Stimulated activated CD4-positive, alpha-beta T cell treated with anti-CD3 and anti-CD28 coated beads, Interleukin-1b, Interleukin-23, amount 100 ng/mL, for 1 hour (primary cell): ENCODE measurements at places on chromosomes 4 and X.

DNA sequence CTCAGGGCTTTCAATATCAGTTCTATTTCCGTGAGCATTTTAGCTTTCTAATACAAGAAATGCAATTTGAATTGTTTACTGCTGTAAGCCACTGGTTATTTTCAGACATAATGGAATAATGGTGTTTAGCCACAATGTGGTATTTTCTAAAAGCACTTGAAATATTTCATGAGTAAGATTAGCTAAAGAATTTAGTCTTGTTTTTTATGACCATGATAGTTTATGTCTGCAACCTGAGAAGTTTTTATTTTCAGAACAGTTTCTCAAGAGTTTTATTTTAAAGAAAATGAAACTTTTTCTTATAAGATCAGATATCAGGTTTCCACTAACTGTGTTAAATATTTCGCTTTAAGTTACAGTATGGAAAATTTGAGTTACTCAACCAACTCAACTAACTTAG, 60.2 kb downstream of the SLIT2 start:
- no peak for DNase-seq

DNA sequence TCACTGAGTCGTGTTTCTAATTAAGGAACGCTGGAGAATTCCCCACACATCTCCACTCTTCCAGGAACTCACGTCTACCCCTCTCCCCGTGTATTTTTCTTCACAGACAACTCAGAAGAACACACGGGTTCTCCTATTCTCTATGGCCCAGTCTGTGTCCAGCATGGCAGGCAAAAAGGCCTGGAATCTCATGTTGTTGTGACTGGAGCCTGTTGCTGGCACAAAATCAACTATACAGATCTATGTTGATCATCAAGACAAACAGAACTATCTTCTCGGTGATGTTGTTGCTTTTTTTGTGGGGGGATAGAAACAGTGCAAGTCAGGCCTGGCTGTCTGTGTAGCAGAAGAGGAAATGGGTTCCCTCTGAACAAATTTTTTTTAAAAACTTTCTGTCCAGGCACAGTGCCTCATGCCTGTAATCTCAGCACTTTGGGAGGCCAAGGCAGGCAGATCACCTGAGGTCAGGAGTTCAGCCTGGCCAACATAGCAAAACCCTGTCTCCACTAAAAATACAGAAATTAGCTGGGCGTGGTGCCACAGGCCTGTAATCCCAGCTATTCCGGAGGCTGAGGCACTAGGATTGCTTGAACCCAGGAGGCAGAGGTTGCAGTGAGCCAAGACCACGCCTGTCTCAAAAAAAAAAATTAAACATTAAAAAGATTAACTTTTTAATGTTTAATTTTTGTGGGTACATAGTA, 50.5 kb upstream of the CBR4 start:
- DNase-seq: no peak

DNA sequence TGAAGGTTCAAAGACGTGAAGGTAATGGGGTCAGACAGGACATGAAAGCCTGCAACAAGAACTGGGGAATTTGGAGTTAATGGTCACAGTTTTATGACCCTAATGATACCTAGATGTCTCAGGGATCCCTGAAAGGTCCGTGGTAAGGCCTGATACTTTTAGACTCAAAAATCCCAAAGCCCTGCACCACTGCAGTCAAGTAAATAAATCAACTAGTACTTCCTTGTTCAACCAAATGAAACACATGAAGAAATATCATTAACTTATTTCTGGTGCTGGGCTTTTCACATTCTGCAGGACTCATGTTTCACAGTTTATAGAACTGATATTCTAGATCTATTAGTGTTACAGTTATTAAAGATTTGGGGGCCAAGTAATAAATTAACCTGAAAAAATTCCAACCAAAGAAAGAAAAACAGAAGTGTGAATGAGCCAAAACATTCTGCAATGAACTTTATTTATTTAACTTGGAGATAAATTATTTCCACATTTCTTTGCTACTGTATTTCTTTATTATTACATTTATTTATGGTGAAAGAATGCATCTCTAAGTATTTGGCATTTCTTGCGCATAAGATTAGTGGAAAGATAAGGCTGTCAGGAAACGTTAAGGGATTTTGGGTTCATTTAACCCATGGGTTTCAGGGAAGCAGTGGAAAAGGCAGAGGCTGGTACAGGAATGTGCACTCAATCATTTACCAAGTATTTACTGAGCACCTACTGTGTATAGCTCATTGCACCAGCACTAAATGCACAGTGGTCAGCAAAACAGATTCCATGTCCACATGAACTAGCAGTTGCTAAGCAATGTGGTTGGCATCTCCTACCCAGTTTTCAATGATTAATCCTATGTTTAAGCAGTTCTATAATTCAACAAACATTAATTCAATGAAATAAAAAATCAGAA, 8.7 kb downstream of the WDFY3 start:
- no peak for DNase-seq

DNA sequence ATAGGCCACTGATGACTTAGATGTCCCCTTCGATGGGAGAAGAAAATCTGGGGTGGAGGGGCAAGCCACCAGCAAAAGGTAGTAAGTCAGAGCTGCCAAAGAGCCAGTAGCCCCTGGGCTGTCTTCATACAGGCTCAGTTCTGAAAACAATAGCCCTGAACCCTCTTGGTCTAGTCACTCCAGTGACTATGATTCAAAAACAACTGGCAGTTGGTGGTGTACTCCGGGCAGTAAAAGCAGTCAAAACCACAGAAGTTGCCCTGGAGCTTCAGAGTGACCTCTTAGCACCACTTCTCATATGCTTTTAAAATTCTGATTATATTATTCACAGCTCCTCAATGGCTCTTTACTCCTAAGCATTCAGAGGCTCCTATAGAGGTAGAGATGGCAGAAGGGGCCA, 164.3 kb upstream of the MAMLD1 start:
- no peak for DNase-seq

- DNase-seq: no peak
These were observed 202.1 kb downstream of the PTTG2 start for GRCh38 chr4:38162240-38162784.

DNA sequence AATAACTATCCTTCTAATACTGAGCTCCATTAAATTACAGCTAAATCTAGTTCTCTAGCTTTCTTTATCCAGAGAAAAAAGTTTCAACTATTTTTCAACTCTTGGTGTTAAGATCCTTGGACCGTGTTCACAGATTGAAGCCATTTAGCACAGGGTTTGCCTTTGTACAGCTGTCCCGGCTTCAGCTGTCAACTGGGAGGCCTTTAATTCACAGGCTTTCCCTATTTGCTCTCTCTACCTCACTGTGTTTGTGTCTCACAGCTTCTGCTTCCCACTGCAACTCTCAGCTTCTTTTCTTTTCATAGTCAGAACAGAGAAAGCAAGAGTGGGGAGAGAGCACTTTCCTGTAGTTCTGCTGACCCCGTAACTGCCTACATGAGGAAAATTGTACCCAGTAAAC, 76.9 kb upstream of the SMAD1 start:
- no peak for DNase-seq

GRCh38 chr4:38386005-38386551, 277.9 kb upstream of the KLF3 start:
- no peak for DNase-seq

- no peak for DNase-seq
These were observed 36.4 kb upstream of the GPR174 start for GRCh38 chrX:79107891-79108718.

DNA sequence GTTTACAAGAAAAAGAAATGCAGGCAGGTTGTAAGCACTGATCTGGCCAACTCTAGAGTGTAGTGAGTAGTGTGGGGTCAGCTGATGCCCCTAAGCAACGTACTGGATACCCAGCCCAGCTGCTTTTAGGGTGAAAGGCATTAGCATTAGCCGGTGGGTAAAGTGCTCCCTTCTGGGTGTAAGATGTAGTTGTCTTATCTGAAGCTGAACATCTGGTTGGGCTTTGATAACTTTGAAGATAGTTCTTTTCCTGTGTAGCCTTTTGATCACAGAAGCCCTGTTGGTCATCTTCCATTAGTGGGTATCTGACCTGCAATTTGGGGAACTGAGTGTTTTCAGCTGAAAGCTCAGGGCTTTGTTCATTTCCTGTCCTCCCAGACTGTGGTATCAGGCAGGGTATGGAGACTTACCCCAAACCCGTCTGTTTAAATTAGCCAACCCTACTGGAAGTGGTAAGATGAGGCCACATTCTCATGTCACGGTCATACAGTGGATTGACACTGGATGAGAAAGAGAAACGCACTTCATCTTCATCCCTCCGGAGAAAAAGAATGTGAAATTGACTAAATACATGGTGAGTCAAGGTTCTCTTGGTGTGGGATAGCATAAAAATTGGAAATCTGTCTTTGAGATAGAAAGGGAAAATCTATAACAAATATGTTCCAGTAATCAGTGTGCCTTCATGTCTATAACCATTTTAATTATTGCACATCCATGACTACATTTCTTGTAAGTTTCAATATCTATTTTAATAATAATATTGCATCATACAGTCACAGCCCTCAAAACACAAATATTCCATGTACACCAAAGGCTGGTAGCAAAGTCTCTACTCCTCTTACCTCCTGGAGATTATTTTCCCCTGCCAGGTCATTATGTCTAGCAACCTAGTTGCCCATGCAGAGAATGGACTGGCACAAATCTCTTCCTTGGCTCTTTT, 8.7 kb downstream of the RHOH start:
- no peak for DNase-seq

- DNase-seq: no peak
These were observed 42.4 kb downstream of the ABCB7 start for GRCh38 chrX:75113664-75114063.

DNA sequence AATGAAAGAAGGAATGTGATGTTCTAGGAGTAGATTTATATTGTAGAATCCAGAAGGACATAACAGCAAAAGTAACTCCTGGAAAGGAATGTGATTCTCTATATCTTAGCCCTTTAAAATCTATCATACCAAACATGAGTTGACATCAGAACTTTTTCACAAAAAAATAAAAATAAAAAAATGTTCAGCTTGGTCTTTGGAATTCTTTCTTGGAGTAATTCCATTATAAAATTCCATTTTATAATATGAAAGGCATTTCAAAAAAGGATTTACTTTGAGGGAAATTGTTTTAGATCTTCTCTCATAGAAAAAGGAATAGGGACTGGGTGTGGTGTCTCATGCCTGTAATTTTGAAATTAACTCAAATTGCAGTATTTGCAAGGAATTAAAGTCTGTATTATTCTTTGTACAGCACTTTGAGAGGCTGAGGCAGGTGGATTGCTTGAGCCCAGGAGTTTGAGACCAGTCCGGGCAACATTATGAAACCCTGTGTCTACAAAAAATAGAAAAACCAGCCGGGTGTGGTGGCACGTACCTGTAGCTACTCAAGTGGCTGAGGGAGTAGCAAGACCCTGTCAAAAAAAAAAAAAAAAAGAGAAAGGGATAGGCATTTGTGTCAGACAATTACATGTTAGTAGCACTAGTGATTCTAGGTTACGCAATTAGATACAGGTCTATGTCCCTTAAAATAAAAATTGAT, 134.9 kb downstream of the SLC4A4 start:
- no peak for DNase-seq

DNA sequence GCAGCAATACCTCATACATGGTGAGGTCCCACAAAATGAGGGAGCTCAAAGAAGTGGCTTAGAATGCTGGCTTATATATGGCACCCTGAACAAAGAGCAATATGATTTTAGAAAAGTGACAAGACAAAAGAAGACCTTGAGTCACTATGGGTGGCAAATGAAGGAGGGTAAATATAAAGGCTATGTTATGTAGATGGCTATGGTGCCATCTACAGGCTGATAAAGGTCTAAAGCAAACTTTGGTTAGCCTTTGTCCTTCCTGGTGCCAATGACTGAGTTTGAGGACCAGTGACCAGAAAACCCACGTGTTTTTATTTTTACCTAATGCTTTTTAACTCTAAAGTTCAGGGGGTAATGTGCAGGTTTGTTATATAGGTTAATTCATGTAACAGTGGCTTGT, 151.8 kb downstream of the CCNG2 start:
- DNase-seq: no peak

DNA sequence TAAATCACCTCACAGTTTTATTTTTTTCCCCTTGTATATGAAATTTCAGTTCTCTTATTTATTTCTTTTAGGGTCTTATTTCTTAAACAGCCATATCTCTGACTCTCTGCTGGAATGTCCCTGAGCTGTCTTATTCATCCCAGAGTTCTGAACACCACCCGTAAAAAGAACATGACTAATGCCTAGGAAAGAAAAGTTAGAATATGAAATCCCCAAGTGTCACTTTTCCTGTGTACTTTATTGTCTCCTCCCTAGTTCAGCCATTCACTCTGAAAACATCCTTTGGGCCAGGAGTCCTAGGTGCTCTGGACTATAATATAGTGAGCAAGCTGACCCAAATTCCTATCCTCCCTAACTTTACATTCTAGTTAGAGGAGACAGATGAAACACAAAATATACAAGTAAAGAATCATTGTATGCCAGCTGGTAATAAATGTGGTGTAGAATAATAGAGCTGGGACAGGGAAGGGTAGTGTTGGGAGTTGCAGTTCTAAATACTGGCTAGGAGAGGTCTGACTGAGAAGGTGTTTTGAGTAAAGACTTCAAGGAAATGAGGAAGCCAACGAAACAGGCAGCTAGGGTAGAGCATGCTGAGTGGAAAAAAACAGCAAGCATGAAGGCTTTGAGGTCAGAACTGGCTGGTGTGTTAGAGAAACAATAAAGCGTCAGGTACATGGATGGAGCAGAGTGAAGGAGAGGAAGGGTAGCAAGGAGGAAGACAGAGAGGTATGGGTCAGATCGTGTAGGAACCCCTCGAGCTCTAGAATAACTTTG, 40.6 kb upstream of the FTHL17 start:
- no peak for DNase-seq

DNA sequence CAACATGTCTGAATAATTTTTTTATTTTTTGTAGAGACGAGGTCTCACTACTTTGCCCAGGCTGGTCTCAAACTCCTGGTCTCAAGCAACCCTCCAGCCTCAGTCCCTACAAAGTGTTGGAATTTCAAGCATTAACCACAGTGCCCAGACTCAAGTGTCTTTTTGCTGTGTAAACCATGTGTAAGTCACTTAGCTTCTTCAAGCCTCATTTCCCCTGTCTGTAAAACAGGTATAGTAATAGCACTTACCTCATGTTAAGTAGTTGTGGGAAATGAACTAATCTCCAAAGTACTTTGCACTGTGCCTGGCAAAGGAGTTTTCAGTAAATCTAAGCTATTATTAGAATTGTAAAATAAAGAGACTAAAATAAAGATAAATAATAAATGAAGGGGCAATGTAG, 35.7 kb downstream of the STBD1 start:
- DNase-seq: no peak

- no peak for DNase-seq
These were observed 1.1 kb upstream of the GTPBP6 start for GRCh38 chrX:319579-320125.

DNA sequence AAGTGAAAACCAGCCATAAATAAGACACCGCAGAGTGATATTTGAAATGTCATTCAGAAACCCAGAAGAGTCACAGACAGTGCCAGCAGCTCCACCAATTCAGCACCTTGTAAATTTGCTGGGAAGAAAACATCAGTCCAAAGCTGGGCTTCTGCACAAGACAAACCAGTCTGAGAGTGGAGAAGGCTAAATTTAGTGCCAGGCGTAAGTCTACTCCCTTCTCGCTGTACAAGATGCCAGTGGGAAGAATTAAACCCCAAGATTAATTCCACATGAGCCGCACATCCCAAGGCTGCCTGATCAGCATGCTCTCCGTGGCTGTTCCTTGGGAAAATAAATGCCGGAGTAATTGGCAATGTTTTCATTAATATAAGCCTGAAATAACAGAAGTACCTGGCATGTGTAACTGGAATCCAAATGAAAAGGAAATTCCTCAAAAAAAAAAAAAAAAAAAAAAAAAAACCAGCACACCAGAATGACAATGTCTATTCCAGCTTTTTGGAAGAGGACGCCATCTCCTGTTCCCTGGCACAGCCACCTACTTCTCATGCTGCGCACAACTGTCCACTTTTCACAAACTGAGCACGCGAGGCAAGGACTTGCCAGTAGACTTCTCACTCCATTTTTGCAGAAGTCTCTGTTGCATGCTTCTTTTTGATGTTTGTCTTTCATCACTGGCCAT, 95.5 kb downstream of the NSUN7 start:
- DNase-seq: no peak
